ENCODE measurements at places on chromosomes 12 and 14. TPM values are rescaled to one million over a fixed set of nuclear protein-coding genes. Genes with fewer than 3 reads are reported as not detected.

Gene TAS2R42
- total RNA-seq, result not detected

DNA sequence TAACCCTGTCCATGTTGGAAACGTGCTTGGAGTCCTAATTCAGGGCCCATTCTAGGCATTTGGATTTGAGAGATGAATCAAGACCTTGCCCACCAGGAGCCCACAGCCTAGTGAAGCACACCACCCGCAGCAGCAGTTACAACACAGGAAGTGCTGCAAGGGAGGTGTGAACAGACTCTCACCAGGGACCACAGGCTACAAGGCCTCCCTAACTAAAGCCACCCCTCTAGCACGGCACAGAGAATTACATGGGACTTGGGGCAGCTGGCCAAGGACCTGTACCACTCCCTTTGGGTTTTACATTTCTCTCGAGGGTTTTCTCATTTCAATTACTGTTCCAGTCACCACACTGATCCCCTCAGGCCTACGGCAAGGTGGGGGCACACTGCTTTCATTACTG, 49.5 kb upstream of the FOXN3 start:
- DNase-seq, result no peak

GRCh38 chr12:109702111-109702841, 11.3 kb upstream of the FAM222A start:
- no peak for DNase-seq

DNA sequence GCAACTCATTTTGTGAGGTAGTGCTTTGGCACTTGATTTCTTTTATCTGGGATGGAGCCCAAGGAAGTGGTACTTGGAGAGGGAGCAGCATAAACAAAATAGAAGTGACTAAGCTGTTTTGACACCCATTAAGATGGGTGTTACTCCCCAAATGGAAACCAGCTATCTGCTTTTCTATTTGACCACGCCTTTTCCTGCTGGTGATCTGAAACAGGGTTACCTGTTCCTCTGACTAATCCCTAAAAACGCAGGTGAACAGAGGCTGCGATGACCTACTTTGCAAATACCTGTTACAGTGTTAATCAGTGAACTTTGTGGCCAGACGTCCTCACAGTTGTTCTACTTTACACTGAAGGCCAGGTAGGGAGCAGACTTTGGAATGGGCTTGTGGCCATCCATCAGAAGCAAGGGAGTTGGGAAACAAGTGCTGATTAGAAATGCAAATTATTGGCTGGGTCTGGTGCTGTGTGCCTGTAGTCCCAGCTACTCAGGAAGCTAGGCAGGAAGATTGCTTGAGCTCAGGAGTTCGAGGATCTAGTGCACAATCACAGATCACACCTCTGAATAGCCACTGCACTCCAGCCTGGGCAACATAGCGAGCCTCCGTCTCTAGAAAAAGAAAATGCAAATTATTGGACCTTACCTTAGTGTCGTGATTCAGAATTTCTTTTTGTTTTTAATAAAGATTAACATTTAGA, 58.3 kb upstream of the HECTD1 start:
- DNase-seq, result no peak

GRCh38 chr12:95343461-95344230, 126.0 kb downstream of the VEZT start:
- no peak for DNase-seq

DNA sequence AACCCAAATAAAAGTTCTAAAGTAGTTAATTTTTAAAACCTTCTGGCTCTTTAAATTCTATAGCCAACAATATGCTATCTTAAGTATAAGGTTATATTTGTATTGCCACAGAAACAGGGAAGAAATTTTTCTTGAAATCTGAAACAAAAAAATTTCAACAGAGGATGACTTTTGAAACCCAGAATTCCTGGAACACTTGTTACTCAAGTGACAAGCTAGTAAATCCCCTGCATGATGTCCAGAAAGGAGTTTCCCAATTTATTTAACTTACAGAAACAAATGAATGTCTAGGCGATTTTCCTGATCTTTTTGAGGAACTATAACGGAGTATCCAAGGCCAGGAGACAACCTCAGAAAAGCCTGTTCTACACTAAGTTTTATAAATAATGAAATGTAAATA, 69.6 kb downstream of the SLC41A2 start:
- no peak for DNase-seq

- no peak for DNase-seq
These were observed 389.1 kb downstream of the GRIN2B start for GRCh38 chr12:13592063-13592942.

DNA sequence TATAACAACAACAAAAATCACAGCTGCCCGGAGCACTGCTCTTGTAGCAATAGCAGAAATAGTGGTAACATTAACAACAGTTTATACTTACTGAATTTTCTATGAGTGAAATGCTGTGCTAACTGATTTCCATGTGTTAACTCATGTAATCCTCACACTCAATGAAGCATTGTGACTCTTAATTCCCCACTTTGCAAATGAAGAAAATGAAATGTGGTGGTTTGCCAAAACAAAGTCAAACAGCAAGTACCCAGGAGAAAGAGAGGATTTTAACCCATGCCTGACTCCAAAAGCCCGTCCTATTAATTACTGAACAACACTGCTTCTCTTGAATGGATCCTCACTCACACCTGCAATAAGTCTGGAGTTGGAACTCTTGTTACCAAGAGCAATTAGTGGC, 123.5 kb downstream of the MED13L start:
- DNase-seq, result no peak
